ENCODE measurements at places on chromosomes 6 and 20.

DNA sequence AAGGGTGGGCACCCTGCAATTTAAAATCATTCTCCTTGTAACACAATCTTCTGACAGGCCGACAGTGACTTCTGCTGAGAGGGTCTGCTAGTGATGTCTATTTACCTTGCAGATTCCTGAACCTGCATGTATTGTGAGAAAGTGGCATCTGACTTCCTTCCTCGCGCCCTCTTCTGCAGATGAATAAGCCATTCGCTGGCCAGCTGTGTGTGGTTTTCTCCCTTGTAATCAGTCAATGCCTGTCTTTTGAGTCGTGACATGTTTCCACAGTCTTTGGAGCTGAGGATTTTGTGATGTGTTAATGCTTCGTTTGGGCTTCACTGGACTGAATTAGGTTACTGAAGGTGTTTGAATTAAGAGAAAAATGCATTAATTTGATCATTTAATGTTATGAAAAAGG is 125.3 kb downstream of the GRM1 start:
- no peak for DNase-seq

DNA sequence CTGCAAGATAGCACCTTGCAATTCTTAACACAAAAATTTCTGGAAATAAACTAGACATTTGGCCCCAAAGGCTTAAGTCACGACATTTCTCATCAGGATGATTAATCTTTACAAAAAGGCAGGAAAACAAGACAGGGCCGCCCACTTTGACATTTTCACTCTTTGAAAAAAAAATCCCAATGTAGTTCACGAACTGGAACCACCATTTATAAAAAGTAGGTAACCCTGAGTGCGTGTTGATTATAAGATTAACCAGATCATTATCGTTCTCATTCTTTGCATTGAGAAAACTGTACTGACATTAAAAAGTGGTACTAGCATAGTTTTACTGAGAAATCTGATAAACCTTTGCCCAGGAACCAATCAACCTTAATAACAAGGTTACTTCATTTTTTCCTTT is 108.8 kb downstream of the HUS1B start:
- no peak for DNase-seq

GRCh38 chr6:156634048-156634447 is 143.1 kb upstream of the ARID1B start:
- no peak for DNase-seq

GRCh38 chr20:24147961-24148360 is 159.4 kb upstream of the GGTLC1 start:
- no peak for DNase-seq

GRCh38 chr20:38173237-38174156 is 8.4 kb upstream of the TGM2 start:
- no peak for DNase-seq

GRCh38 chr6:117481278-117481925 is 1.1 kb upstream of the DCBLD1 start:
- no peak for DNase-seq

DNA sequence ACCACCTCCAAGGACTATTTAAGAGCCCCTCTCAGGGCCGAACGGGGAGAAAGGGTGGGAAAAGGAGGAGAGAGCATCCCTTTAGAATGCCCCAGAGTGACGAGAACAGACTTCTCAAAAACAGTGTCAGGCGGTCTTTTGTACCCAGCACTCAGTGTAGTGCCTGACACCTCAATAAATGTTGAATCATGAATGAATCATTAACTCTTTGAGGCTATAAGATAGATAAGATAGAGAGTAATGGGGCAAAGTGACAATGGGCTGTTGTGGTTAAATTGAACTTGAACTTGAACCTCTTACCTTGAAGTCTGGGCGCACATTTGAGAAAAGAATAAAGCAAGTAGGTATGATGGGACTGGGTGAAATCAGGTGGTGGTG is 7.4 kb downstream of the TCF21 start:
- DNase-seq = no peak

GRCh38 chr6:73409395-73409794 is 14.8 kb downstream of the DDX43 start:
- DNase-seq = no peak

Data from brain pericyte (primary cell).